Stimulated activated CD8-positive, alpha-beta memory T cell treated with anti-CD3 and anti-CD28 coated beads, Interleukin-15, amount 100 ng/mL, for 48 hours (primary cell): ENCODE measurements at places on chromosomes 12 and 14.

- DNase-seq = no peak
Observed at GRCh38 chr14:69701291-69701690, 65.7 kb upstream of the SRSF5 start.

- DNase-seq = no peak
Observed at GRCh38 chr14:104392001-104392395, 187.6 kb upstream of the C14orf180 start.

DNA sequence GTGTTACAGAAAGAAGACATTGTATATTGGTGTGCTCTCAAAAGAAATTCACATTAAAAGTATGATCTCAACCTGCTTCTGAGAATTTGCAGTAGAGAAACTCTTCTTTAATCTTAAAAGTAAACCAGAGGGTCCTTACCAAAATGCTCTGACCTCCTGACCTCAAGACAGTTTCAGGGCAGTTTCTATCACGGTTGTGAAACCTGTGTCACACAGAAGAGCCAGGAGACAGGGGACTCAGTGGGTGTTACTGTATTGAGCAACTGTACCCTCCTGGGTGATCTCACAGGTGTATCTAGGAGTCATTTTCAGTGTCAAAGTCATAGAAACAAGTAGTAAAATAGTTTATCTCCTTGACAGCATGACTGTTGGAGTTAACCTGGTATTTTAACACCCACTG is 178.0 kb downstream of the GRIP1 start:
- no peak for DNase-seq

DNA sequence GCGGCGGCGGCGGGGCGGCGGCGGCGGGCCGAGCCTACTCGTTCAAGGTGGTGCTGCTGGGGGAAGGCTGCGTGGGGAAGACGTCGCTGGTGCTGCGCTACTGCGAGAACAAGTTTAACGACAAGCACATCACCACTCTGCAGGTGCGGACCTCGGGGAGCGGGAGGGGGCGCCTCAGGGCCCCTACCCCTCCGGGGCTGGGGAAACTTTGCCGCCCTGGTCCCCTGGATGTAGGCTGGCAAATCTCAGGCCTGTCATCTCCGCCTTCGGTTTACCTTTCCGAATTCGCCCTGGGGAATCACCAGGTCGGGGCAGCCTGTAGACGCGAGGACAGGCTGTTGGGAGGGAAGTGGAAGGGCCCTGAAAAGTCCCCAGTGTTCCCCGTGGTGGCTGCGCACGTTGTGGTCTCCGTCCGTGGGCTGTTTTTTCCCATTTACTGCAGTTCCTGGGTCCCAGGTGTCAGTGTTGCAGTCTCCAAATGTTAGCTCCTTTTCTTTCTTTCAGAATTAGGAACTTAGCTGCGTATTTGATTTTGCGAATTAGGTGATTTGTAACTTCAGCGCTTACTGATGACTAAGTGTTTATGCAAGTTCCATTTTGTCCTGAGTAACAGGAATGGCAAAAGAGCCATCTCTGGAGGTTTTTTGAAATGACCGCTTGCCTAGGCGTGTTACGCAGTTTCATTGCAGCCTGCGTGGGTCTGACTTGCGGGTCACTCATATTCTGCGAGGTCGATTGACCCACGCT is 656 bp downstream of the RAB21 start:
- DNase-seq = peak; percentile 37

- DNase-seq = no peak
Observed at GRCh38 chr12:120941846-120942405, 36.4 kb upstream of the HNF1A start.

- no peak for DNase-seq
Observed at GRCh38 chr14:61749867-61750266, 12.4 kb upstream of the SNAPC1 start.

DNA sequence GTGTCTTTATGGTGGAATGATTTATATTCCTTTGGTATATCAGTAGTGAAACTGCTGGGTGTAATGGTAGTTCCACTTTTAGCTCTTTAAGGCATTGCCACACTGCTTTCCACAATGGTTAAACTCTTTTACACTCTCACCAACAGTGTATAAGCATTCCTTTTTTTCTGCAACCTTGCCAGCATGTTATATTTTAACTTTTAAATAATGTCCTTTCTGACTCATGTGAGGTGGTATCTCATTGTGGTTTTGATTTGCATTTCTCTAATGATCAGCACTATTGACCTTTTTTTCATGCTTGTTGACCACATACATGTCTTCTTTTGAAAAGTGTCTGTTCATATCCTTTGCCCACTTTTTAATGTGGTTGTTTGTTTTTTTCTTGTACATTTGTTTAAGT is 142.5 kb downstream of the MSRB3 start:
- no peak for DNase-seq

DNA sequence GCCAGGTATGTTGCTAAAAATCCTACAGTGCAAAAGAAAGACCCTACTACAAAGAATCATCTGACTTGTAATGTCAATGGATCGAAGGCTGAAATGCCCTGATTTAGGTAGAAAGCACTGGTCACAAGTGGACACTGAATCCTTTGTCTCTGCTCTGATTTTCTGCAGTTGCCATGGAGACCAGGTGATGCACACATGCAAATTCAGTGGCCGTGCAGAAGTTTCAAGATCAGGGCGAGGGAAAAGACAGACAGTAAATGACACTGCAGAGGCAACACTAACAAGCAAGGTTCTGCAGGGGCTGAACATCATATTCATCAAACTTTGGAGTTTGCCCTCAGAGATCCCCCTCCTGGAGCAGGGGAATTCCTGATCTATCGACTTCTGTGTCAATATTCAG is 370.3 kb upstream of the TMEM132C start:
- DNase-seq = no peak

DNA sequence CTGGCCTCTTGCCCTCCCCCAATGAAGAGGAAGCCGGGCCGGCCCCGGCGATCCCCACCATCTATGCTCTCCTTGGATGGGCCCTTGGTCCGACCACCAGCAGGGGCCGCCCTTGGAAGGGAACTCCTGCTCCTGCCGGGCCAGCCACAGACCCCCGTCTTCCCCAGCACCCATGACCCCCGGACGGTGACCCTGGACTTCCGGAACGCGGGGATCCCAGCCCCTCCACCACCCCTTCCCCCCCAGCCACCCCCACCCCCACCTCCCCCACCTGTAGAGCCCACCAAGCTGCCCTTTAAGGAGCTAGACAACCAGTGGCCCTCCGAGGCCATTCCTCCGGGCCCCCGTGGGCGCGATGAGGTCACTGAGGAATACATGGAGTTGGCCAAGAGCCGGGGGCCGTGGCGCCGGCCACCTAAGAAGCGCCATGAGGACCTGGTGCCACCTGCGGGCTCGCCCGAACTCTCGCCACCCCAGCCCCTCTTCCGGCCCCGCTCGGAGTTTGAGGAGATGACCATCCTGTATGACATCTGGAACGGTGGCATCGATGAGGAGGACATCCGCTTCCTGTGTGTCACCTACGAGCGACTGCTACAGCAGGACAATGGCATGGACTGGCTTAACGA is 19.4 kb downstream of the SETD1B start:
- DNase-seq = no peak

- no peak for DNase-seq
Observed at GRCh38 chr14:66072190-66073084, 413.7 kb upstream of the CCDC196 start.

GRCh38 chr14:26835979-26836570 is 238.2 kb upstream of the NOVA1 start:
- DNase-seq = no peak

DNA sequence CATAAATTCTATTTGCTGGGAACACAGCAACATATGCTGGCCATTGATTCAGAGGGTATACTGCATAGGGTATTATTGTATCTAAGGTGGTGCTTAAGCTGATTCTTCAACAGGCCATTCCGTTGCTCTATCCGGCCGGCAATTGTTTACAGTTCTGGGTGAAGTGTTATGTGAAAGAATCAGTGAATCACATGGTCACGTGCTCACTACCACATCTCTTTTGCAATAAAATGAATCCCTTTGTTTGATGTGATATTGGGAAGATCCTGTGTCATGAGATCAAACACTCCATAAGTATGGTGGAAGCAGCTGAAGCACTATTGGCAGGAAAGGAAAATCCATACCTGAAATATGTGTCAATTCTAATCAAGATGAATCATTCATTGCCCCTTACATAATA is 7.6 kb upstream of the USP15 start:
- DNase-seq = no peak

- no peak for DNase-seq
Observed at GRCh38 chr14:67820428-67820971, 921 bp downstream of the RAD51B start.

DNA sequence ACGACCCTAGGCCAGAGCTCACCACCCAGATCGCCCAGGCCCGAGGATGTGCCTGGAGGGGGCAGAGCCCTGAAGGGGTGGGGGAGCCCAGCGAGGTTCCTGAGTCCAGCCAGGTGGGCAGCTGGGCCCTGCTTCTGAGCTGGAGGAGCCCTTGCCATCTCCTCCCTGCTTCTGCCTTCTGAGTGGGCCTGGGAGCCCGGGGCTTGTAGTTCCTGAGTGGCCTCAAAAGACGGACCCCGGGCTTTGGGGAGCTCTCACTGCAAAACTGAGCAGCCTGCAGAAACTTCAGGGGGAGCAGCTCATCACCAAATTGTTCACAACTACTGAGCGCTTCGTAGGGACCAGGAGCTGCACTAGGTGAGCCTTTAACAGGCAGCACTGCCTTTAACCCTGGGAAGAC is 112.1 kb downstream of the NCOR2 start:
- DNase-seq = no peak

- DNase-seq = no peak
Observed at GRCh38 chr14:26173581-26174110, 424.2 kb downstream of the NOVA1 start.

DNA sequence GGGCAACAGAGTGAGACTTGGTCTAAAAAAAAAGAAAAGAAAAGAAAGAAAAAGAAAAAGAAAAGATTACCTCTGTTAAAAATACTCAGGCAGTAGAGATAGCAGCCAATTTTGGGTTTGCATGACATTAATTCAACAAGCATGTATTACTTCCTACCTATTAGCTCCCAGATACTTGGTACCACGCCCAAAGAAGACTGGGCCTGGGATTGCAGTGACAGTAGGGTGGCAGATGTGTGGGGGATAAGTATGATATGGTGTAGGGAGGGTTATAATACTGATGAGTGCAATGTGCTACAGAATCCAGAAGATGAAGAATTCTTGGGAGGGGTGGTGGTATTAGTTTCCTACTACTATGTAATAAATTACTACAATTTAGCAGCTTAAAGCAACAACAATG is 46.4 kb upstream of the FOS start:
- DNase-seq = no peak

- DNase-seq = no peak
Observed at GRCh38 chr14:55109836-55110235, 19.2 kb upstream of the LGALS3 start.

DNA sequence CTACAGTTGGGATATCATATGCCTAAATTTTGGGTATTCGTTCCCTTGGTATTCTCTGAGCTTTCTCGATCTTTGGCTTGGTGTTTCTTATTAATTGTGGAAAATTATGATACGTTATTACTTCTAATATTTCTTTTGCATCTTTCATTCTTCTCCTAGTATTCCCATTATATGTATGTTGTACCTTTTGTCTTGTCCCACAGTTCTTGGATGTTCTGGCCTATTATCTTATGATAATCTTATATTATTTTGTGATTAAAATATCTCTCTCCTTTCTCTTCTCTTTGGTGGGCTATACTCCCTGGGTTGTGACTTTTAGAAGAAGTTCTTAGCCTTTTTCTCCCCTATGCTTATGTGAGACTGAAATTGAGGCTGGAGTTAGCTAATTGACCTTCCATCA is 25.2 kb downstream of the PTCSC3 start:
- no peak for DNase-seq

DNA sequence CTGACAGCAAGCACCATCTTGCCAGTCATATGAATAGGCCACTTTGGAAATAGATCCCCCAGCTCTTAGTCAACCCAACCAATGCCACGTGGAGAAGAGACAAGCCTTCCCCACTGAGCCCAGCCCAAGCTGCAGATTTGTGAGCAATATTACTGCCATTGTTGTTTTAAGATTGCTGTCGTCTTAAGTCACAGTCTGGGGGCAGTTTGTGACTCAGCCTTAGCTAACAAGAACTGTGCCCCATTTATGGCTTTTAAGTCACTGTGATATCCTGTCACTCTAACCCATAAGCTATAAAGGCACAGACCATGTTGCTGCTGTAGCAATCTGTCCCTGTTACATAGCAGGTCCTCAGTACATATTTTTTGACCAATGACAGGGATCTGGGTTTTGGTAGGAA is 464.2 kb downstream of the MED13L start:
- DNase-seq = no peak

GRCh38 chr14:61179796-61180398 is 101.2 kb downstream of the TMEM30B start:
- DNase-seq = no peak

- DNase-seq = no peak
Observed at GRCh38 chr14:76261371-76261811, 109.7 kb downstream of the GPATCH2L start.

GRCh38 chr12:127496255-127496654 is 770.7 kb upstream of the TMEM132C start:
- DNase-seq = no peak

- DNase-seq = no peak
Observed at GRCh38 chr12:106409878-106410277, 52.3 kb downstream of the POLR3B start.

- DNase-seq = no peak
Observed at GRCh38 chr12:82625523-82625922, 61.2 kb upstream of the TMTC2 start.

DNA sequence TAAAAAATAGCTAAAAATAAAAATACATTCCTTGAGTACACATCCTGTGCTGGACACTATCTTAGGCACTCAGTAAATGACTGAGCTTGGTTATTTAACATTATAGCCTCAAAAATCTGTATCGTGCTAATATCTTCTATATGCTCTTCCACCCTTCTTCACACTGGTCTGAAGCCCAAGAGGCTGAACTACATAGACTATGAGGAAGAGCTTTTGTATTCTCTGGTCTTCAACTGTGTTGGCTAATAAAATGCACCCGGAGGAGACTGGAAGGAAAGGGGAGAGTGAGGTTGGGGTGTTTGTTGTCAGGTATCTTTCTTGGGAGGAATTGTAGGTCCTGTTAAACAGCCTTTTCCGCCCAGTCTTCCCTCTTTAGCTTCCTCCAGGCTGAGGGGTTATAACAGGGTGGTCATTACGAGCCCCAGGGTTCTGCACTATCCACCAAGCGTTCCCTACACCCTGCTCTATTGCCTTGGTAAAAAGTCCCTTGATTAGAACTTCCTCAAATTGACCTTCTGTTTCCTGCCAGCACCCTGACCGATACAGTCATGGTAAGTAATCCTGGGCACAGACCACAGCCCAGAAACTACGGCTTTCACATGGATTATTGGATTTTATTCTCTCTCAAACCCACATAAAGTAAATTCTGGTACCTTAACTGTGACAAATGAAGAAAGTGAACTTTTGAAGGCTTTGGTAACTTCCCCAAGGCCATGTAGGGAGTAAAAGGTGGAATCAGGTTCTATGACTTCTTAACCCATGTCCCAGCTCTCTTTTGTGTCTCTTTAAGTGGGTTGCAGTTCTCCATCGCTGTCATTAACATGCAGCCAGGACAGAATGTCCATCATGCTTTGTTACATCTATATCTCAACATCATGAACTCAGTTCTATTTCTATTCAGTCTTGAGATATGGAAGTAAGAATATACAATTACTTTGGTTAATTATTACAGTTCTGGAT is 71.3 kb downstream of the PTHLH start:
- no peak for DNase-seq

- DNase-seq = no peak
Observed at GRCh38 chr12:67666605-67667004, 18.1 kb downstream of the DYRK2 start.
